ENCODE measurements at places on chromosomes 11 and 22.

- no peak for DNase-seq
Measured at GRCh38 chr11:134905928-134906327, 493.9 kb upstream of the B3GAT1 start.

DNA sequence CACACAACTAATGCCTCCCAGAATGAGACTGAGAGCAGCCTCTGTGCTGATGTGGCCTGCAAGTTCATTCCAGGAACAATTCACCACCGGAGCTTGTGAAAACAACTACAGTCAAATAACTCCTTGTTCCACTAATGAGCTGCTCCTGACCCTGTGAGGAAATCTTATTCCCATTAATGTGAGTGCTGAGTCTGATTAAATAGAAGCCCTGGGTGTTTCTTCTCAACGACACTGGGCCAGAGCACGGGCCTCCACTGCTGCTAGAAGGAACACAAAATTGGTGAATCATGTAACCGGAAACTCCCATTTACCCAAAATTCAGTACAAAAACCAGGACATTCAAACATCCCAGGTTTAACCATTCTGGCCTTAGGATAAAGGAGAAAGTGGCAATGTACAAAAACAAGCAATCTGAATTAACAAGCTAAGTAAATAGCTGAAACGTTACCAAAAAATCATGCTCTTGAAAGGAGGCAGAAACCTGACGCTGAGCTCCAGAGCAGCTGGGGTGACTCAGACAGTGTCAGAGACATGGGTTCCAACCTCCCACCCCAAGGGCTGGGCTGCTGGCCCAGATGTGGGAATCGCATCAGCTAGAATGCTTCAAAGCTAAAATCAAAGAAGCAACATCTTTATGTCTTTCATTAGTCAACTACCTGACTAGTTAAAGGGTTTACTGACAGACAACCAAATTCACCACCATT, 26.7 kb downstream of the SERGEF start:
- no peak for DNase-seq

DNA sequence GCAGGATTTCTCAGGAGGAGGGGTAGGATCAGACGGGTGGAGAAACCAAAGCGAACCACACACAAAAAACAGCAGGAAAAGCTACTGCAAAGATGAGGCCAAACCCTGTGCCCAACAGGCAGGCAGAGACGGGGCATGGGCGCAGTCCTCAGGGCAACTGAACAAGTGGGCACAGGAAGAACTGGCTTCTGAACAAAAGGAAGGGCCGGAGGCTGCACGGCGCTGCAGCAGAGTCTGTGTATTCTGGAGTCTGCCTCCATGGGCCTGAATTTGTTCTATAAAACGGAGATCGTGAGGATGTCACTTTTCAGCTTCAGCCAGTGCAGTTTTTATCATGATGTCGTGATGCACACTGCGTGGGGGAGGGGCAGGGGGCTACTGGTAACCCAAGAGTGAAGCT, 1026.0 kb downstream of the TBC1D22A start:
- no peak for DNase-seq

DNA sequence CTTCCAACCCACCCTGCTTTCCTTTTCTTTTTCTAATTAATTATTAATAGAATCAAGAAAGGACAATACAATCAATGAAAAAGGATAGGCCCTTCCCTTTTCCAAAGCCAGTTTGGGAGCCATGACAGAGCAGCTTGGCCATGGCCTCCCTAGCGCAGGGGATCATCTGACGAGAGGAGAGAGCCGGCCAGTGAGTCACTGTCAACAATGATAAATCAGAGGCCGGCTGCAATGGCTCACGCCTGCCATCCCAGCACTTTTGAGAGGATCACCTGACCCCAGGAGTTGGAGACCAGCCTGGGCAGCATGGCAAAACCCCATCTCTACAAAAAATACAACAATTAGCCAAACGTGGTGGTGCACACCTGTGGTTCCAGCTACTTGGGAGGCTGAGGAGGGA, 27.5 kb upstream of the KRTAP5-7 start:
- DNase-seq = no peak

DNA sequence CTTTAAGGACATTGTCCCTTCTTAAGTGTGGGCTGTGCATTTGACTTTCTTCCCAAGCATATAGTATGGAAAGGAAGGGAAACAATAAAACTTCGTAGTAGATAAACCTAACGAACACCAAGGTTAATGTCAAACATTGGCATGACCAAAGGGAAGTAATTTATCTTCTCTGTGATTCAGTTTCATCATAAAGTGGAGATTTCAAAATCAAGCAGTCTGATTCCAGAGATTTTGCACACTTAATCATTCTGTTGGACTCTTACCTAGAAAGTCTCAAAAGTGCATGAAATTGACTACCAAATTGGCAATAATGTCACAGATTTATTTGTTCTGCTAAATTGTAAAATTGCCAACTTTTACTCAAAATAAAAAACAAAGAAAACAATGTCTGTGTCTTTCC, 559.7 kb downstream of the JRKL start:
- no peak for DNase-seq

DNA sequence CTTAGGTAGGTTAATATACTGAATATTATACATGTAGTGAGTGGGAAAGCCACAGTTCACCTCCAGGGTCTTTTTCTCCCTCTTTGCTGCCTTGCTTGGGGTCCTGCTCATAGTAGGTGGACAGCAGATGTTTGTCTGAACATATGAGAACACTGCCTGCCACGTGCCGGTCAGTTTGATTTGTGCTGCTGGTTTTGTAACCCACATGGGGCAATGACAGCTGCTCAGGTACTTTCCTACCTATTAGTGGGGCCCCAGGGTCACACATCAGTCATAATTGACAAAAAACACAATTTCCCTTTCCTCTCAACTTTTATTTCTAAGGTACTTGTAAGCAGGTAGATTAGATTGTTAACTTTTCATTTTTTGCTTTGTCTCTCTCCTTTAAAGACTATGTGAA, 43.8 kb downstream of the BMAL1 start:
- no peak for DNase-seq

Measured in stimulated activated effector memory CD8-positive, alpha-beta T cell treated with anti-CD3 and anti-CD28 coated beads, Interleukin-12 subunit alpha, Interleukin-12 subunit beta, amount 100 ng/mL, for 72 hours (primary cell).